ENCODE measurements at places on chromosomes 7 and 10. TPM values are rescaled to one million over a fixed set of nuclear protein-coding genes. Genes with fewer than 3 reads are reported as not detected.

Gene CNPY1
- total RNA-seq: not detected

Gene KIAA1217
- total RNA-seq: 17.5 TPM

Gene CFAP46
- total RNA-seq: 1.8 TPM

Gene ATP5F1C
- total RNA-seq: 291 TPM

Gene SNX10
- 7.4 TPM for total RNA-seq

Gene COBL
- total RNA-seq: 0.78 TPM

Gene OPALIN
- not detected for total RNA-seq

Gene SPAM1
- not detected for total RNA-seq

Gene IDI1
- 159 TPM for total RNA-seq

Gene SLC26A5
- not detected for total RNA-seq

Gene NUTM2B
- 0.68 TPM for total RNA-seq

Gene IFIT5
- 32.5 TPM for total RNA-seq

Gene KCNIP2
- 0.44 TPM for total RNA-seq

Gene C10orf105
- total RNA-seq: not detected

Gene TFPI2
- total RNA-seq: 21.8 TPM
